Muscle of leg (tissue), 16 donors: ENCODE measurements at places on chromosomes 3 and 15. TPM values are rescaled to one million over a fixed set of nuclear protein-coding genes. Genes with fewer than 3 reads are reported as not detected.

Gene SERPINI2
- total RNA-seq: 0.04 TPM

- no peaks in the 10 kb centered on the region for H3K36me3 ChIP-seq
- H3K27ac ChIP-seq: no peak overlapping the region
- peaks cover 7% of the 10 kb centered on the region for H3K27me3 ChIP-seq
- no peak overlapping the region for H3K4me3 ChIP-seq
- no peak for DNase-seq
- H3K4me1 ChIP-seq: peaks cover 10% of the 10 kb centered on the region
Measured at GRCh38 chr15:41996921-41997592, 23.8 kb downstream of the PLA2G4E start.

Gene UROC1
- total RNA-seq: 0.04 TPM

Gene NRG4
- total RNA-seq: 0.09 TPM

DNA sequence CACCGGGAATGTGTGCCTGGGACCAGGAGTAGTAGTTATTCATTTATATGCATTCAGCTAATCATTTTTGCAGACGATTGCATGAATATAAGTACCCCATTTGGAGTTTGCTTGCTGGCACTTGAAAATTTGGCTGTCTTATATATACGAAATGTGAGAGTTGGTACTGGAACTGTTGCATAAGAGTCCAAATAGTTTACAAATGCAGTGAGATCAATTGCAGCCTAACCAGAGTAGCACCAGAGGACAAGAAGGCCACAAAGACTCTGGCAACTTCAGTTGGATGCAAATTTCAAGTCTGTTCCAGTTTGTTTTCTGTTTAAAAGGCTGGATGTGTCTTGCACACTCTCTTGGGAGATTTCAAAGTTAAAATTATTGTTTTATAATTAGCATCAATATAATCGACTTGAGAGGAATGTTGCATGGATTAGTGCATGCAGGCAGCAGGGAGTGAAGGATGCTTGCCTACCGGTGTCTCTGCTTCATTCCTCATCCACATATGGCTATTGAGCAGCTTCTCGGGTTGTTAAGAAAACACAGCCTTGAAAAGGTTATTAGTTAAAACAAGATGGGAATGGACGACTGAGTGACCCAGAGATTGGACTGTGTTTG is 213.0 kb downstream of the PTPRG start:
- H3K4me3 ChIP-seq: no peak overlapping the region
- no peak for DNase-seq
- no peak overlapping the region for H3K27ac ChIP-seq
- H3K36me3 ChIP-seq: no peaks in the 10 kb centered on the region
- no peaks in the 10 kb centered on the region for H3K27me3 ChIP-seq

Gene DNAJA4
- 27.8 TPM for total RNA-seq

- no peaks in the 10 kb centered on the region for H3K4me1 ChIP-seq
- H3K4me3 ChIP-seq: no peak overlapping the region
- no peaks in the 10 kb centered on the region for H3K27me3 ChIP-seq
- no peak overlapping the region for H3K27ac ChIP-seq
- peaks cover 59% of the 10 kb centered on the region for H3K36me3 ChIP-seq
- DNase-seq: no peak
Measured at GRCh38 chr15:74798388-74799254, 14.0 kb upstream of the LMAN1L start.

DNA sequence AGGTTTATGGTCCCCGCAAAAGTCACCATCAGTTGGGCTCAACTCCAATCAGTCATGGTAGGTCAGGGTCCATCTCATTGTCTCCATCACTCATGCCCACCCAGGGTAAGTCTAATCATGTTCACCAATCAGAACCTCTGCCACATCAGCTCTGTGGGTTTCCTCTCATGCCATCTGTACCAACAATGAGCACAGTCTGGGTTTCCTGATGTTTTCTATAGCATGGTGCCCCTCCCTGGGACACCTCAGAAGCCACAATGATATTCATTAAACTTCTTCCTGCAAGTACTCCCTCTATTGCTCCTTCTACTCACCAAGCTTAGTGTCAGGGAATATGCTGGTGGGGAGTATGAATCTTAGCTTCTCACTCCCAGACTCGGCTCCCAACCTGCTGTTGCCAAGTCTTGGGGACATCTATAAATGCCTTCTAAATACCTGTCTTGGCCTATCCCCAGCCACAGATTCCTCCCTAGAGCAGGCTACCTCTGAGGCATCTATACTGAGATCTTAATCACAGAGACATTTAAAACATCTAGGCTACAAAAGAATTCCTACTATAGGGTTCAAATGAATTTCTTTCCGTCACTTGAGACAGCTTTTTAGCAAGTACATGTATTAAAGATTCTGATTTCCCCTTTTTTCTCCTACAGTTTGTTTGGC is 5.0 kb upstream of the CCR2 start:
- H3K27me3 ChIP-seq: peaks cover 3% of the 10 kb centered on the region
- H3K4me1 ChIP-seq: no peaks in the 10 kb centered on the region
- H3K36me3 ChIP-seq: no peaks in the 10 kb centered on the region
- no peak for DNase-seq

- no peak overlapping the region for H3K27ac ChIP-seq
- no peaks in the 10 kb centered on the region for H3K27me3 ChIP-seq
- DNase-seq: no peak
- no peaks in the 10 kb centered on the region for H3K36me3 ChIP-seq
Measured at GRCh38 chr3:182978387-182978786, 2.0 kb downstream of the DCUN1D1 start.

- H3K4me3 ChIP-seq: no peak overlapping the region
- no peaks in the 10 kb centered on the region for H3K36me3 ChIP-seq
- no peak overlapping the region for H3K27ac ChIP-seq
- no peaks in the 10 kb centered on the region for H3K4me1 ChIP-seq
- no peaks in the 10 kb centered on the region for H3K27me3 ChIP-seq
Measured at GRCh38 chr15:43702701-43703424, 9.2 kb downstream of the CKMT1A start.

DNA sequence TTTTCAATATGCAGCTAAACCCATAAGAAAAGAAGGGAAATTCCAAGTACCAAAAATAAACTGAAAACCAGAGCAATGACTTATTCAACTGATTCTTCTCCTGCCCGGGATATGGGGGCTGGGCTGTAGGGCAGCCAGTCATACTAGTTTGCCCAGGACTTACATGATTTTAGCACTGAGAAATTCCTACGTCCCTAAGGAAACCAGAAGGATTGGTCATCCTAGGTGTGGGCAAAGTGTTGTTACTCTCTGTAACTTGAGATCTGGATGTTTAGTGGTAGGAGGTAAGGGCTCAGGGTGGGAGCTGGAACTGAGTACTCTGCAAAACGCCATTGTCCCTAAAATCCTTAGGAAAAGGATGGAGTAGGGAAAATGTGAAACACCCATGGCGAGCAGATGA is 1.2 kb upstream of the DAZL start:
- no peak for DNase-seq
- no peaks in the 10 kb centered on the region for H3K4me1 ChIP-seq
- no peak overlapping the region for H3K27ac ChIP-seq
- no peak overlapping the region for H3K4me3 ChIP-seq

DNA sequence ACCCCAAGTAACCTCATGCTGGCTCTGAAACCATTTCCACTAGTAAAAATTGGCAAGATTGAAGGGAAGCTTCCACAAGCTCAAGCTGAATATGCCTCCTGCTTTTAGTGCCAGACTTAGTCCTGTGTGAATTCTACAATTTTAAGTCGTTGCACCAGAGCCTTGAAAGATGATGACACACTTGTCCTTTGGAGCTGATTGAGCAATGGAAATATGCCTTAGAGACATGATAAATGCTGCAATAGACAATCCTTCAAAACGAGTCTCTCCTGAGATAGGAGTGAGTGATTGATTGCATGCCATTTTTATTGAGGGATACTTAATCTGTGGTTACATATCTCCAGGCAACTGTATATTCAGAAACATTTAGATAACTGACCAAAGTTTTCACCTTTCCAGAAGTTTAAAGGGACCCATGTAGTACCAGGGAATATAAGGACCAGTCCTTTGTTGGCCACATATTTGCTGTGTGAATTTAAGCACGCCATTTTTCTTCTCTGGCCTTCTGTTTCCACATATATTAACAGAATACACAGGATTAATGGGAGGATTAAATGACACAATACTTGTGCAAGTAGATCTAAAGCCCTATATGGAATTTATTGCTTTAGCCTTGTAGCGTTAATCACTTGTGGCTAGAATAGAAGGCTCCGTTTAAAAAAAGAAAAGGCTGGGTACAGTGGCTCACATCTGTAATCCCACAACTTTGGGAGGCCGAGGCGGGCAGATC is 65.1 kb downstream of the PPARG start:
- H3K4me3 ChIP-seq: no peak overlapping the region
- H3K27ac ChIP-seq: no peak overlapping the region
- no peaks in the 10 kb centered on the region for H3K27me3 ChIP-seq
- no peaks in the 10 kb centered on the region for H3K36me3 ChIP-seq
- no peaks in the 10 kb centered on the region for H3K4me1 ChIP-seq
- peak; percentile 35 for DNase-seq

DNA sequence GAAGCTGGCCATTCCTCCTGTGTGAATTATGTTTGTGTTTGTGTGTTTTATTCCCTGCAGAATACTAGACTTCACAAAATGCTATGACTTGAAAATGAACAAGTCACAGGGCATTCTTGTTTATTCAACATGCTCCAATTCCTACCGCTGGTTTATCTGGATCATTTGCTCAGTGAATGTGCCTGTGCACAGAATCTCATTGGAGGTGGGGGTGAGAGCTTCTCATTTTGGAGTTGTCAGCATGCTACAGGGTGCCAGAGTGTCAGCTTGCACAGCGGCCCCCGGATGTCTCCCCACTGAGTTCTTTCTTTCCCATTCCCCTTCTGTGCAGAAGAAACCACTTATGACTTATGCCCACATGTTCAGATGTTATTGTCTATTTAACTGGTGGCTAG is 428.7 kb downstream of the ROBO2 start:
- peaks cover 11% of the 10 kb centered on the region for H3K4me1 ChIP-seq
- H3K4me3 ChIP-seq: no peak overlapping the region
- no peak for DNase-seq
- peak overlapping the region; percentile 78 for H3K27ac ChIP-seq

- no peaks in the 10 kb centered on the region for H3K36me3 ChIP-seq
- no peaks in the 10 kb centered on the region for H3K27me3 ChIP-seq
- peak overlapping the region; percentile 81 for H3K27ac ChIP-seq
Measured at GRCh38 chr3:171306631-171307030, 153.6 kb downstream of the TNIK start.

Gene PDZRN3
- 57.1 TPM for total RNA-seq

- peaks cover 23% of the 10 kb centered on the region for H3K27me3 ChIP-seq
- no peak overlapping the region for H3K4me3 ChIP-seq
- H3K4me1 ChIP-seq: peaks cover 40% of the 10 kb centered on the region
- DNase-seq: peak; percentile 79
- no peak overlapping the region for H3K27ac ChIP-seq
Measured at GRCh38 chr3:46705022-46705530, 3.9 kb downstream of the TMIE start.

GRCh38 chr3:186509423-186509822 is 34.8 kb downstream of the CRYGS start:
- peaks cover 5% of the 10 kb centered on the region for H3K27me3 ChIP-seq
- no peak overlapping the region for H3K4me3 ChIP-seq
- no peaks in the 10 kb centered on the region for H3K4me1 ChIP-seq
- no peak for DNase-seq
- no peak overlapping the region for H3K27ac ChIP-seq
- no peaks in the 10 kb centered on the region for H3K36me3 ChIP-seq

Gene FMN1
- total RNA-seq: 1.6 TPM

DNA sequence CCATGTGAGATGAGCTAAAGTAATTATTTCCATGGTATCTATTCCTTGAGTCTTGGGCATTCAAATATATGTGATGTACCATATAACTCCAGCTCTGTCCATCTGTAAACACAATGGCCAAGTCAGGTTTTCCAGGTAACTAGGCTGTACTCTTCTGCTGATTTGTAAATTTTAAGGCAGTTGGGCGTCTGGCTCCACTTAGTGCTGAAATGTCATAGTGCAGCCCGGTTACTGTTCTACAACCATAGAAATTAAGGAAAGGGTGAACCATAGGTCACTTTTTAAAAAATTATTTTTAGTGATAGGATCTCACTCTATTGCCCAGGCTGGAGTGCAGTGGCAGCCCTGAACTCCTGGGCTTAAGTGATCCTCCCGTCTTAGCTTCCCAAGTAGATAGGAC is 44.7 kb upstream of the GOLM2 start:
- no peaks in the 10 kb centered on the region for H3K27me3 ChIP-seq
- no peak overlapping the region for H3K27ac ChIP-seq
- no peaks in the 10 kb centered on the region for H3K36me3 ChIP-seq
- DNase-seq: no peak
- no peak overlapping the region for H3K4me3 ChIP-seq

DNA sequence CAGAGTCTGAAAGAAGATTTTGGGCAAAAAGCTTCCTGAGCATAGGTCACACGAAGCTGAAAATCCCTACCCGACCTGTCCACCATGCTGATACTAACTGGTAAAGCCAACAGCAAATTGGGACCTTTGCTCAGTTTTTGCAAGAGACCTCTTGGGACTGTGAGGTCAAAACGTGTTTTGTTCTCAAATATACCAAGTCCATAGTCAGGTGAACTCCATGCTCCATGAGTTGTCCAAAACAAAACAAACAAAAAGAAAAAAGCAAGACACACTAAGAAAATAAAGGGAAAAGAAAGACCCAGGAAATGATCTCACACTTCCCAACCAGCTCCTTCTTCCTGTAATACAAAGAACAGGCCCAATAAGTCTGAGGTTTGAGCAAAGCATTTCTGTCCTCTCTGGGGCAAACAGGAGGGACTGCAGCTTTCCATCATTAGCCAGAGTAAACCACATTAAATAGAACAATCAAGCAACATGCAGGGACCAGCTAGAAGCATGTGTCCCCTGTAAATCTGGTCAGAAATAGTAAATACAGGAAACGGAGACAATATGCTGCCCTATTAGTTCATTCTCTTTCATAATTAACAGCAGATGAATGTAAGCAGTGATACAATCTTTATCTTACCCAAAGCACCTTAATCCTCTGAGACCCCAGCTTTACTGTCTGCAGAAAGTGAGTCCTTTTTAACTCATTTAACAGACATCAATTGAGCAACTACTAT is 125.0 kb upstream of the LIPC start:
- no peaks in the 10 kb centered on the region for H3K27me3 ChIP-seq
- DNase-seq: peak; percentile 32
- H3K4me1 ChIP-seq: peaks cover 3% of the 10 kb centered on the region
- no peaks in the 10 kb centered on the region for H3K36me3 ChIP-seq
- peak overlapping the region; percentile 17 for H3K27ac ChIP-seq

DNA sequence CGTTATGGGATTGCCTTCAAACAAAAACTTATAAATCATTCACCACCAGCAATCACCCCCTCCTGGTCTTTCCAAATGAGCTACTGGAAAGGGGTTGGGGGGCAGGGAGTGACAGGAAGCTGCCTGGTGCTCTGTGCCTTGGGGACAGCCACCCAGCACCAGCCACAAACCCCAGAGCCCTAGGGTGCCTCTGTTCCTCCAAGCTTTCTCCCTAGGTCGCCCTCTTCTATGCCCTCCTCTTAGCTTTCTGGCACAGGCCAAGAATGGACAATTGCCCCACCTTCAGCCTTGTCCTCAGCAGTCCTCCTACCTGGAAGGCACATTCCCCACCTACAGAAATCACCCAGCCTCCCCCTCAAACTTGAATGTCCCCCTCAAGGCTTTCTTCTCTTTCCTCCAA is 3.3 kb downstream of the OXTR start:
- no peak for DNase-seq
- H3K4me3 ChIP-seq: no peak overlapping the region
- H3K27ac ChIP-seq: no peak overlapping the region
- peaks cover 49% of the 10 kb centered on the region for H3K27me3 ChIP-seq

Gene SLC28A1
- total RNA-seq: 0.35 TPM

Gene FBXW12
- total RNA-seq: 0.09 TPM

GRCh38 chr3:188661806-188662205 is 507.8 kb downstream of the LPP start:
- H3K27me3 ChIP-seq: no peaks in the 10 kb centered on the region
- H3K4me3 ChIP-seq: no peak overlapping the region
- H3K4me1 ChIP-seq: peaks cover 4% of the 10 kb centered on the region
- no peaks in the 10 kb centered on the region for H3K36me3 ChIP-seq
- DNase-seq: no peak
- H3K27ac ChIP-seq: no peak overlapping the region

Gene SLC12A1
- not detected for total RNA-seq
